H1 (cell line): ENCODE measurements at places on chromosomes 1 and 21.

- no peak for DNase-seq
Observed at GRCh38 chr1:180228648-180229482, 1.2 kb upstream of the LHX4 start.

- DNase-seq: no peak
Observed at GRCh38 chr21:39667353-39667891, 54.7 kb downstream of the B3GALT5 start.

GRCh38 chr1:7474786-7475502, 296.2 kb upstream of the VAMP3 start:
- DNase-seq: peak; percentile 58

DNA sequence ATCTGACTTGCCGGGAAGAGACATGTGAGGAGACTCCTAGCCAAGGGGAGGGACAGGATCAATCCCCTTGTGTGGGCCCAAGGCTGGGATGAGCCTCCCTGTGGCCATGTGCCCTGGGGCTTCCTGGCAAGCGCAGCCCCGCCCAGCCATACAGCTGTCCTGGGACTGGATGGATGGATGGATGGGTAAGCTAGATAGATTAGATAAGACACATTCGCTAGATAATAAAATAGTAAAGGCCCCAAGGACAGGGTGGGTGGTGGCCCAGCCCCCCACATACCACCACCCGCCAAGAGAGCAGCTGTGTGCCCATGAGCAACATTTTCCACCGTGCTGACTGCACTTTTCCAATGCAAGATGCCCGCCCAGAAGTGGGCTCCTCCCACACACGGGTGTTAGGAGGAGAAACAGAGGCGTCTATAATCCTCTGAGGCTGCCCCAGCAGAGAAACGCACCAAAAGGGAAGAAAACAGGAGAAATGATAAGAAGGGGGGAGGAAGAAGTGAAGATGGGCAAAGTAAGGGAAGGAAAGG, 25.1 kb downstream of the ZBTB17 start:
- no peak for DNase-seq

DNA sequence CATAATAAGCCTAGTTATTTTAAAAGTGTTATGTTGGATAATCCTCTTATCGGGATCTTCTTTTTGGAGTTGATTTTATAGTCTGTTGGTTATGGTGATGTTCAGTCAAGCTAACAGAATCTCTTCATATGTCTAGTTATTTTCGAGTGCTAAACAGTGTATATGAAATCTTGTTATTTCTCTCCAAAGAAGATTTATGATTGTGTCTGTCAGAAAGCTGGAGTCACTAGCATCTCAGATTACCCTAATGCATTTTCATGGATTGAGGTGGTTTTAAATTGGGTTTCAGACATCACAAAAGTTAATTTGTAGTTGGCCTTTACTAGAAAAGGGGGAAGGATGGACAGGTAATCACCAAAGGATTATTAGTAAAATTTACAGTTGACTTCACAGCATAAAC, 13.3 kb downstream of the MAEL start:
- DNase-seq: no peak

DNA sequence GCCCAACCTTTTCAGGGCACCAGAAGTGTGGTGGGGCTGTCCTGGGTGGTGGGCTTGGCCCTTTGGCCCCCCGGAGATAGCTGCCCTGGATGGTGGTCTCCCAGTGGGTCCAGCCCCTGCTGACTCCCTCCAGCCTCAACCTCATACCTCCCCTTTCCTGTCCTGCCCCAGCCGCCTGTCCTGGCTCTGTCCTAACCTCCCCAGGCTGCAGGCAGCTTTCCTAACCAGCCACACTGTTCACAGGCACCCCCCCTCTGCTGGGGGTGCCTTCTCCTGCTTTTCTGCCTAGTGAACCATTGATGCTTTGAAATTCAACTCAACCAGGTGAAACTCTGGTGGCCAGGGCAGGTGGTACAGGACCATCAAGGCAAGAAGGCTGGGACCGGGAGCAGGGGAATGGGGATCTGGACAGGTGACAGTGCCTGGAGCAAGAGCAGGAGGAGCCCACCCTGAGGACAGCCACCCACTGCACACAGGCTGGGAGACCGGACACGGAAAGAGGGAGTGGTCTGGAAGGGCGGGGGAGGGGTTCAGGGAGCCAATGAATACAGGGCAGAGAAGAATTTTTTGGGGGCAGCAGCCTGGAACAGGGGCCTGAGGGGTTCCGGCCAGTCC, 35.9 kb downstream of the RAP1GAP start:
- DNase-seq: no peak

DNA sequence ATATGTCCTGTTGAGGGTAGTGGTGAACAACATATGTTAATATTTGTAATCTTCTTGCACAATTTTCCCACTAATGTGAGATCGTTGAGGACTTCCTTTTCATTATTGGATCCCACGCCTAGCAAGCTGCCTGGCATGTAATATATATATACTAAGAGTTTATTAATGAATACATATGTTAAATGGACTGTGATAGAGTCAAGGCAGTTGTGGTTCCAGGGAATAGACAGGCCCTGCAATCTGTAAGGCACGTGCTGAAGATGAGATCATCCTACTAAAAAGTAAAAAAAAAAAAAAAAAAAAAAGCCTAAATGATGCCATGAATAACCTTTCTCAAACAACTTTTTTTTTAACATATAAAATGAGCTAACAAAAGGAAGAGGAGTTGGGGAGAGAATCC, 28.9 kb downstream of the PLPPR5 start:
- no peak for DNase-seq

- no peak for DNase-seq
Observed at GRCh38 chr1:186828611-186829454, at the start of gene PLA2G4A. Gene PLA2G4A (plus strand): TSS chr1:186828949. CDS start chr1:186854355, 25,406 bp downstream.

GRCh38 chr1:184843732-184844495, 89.3 kb upstream of the EDEM3 start:
- no peak for DNase-seq

GRCh38 chr1:198155253-198155652, 1.5 kb upstream of the NEK7 start:
- no peak for DNase-seq
